ENCODE measurements at places on chromosomes 1 and 21.

DNA sequence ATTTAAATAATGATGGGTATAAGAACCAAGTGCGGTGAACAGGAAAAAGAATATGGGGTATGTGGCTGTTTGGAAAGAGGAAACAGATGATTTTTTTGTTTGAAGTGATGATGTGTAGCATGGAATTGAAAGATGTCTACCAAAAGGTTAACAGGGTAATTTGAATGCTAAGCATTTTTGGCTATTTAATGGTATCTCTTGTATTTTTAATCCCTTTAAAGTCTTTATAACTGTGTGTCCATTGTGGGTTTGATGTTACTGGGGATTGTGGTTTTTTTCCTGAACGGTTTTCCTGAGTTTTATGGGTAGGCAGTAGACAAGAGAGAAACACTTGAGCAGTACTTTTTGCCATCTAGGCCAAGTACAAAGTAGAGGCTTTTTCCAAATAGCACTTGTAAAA lies 63.2 kb downstream of the PRDM2 start:
- no peak for DNase-seq

DNA sequence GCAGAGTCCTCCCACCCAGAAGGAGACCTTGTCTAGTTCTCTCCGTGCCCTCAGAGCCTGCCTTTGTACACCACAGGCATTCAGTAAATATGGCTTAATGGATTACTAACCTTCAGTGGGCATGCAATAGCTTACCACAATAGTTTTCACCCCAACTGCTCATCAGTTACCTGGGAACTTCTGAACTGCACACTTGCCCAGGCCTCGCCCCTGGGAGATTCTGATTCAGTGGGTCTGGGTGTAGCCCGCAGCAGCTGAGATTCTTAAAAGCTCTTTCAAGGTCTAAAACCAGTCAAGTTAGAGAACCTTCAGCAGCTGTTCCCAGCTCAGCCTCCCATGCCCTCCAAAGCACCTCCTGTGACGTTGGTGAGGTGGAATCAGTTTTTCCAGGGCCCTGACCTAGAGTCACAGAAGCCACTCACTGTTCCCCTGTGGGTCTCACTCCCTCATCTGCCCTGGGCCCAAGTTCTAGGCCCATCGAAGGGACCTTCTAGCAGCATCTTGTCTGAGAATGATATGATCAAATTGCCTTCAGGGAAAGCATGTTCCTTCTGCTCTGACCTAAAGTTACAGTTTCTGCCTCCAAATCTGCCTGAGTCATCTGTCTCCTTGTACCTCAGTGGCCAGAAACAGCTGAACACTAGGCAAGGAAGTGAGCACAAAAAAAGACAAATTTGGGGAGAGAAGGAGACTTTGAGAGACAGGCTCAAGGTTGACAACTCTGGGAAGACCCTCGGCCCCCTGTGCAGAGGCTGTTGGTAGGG lies 10.8 kb downstream of the ASAP3 start:
- peak; percentile 56 for DNase-seq

DNA sequence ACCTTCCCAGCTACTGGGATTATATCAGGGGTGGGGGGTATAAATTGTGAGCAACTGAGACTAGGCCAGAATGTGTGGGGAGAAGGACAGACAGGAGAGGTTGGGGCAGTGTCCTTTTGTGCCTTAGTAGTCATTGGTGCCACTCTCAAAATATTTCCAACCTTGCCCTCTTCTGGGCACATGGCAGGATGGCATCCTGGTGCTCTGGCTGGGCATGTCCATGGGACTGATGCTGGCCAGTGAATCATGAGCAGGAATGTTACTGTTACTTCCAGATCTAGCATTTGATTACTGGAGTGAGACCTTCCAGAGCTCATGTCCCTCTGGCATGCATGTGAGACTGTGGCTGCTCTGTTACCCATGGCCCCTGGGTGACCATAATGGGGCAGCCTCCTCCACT lies 151.2 kb downstream of the MATN1 start:
- no peak for DNase-seq

GRCh38 chr1:98660940-98661543 lies 479 bp upstream of the SNX7 start:
- peak; percentile 38 for DNase-seq

DNA sequence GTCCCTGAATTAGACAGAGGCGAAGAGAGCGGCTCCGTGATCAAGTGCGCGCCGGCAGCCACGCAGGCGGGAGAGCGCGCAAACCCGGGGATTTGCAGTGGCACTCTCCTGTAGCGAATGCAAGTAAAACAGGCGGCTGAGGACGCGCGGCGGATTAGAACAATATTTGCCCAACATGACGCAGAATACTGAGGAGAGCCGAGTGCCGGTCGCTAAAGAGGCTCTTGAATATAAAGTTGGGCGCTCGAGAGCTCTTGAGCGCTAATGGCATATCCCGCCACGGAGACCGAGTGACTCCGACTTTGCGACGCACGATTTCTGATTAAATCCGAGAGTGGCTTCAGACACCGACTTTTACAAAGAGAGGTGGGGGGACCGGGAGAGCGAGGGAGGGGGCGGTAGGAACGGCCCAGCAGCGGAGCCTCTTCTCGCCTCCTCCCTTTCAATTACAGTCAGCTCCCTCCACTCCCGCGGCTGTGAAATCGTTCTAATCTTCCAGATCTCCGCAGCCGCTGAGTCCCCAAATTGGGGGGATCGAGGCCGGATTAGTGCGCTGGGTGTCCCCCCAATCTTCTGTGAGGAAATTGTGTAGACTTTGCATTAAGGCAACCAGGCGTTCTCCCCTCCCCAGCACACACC lies 2.3 kb downstream of the PAX7 start:
- DNase-seq: no peak

DNA sequence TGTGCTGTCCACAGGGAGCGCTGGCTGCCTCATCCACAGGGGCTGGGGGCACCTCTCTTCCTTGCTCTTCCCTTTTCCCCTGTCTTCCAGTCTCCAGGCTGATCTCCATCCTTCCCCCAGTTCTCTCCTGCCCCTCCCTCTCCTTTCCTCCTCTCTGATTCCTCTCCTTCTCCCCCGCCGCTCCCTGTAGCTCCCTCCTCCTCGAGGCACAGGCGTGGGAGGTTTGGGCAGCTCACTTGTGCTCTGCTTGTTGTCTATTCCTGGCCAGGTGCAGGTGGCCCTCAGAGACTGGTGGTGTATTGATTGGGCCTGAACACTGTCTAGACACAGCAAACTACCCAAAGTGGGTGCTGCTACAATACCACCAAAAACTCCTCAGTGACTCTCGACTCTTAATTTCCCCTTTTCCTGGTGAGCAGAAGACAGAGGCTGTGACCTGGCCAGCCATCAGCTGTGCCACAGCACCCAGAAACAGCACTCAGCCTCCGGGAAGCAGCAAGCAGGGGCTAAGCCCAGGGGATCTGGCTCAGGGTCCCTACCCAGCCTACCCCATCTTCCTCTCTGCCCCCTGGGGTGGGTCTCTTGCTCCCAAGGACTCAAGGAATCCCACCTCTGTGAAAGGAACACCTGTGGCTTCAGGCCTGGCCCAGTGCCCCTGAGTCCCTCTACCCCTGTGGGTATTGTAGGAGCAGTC lies 93.3 kb downstream of the DDX20 start:
- DNase-seq: no peak

DNA sequence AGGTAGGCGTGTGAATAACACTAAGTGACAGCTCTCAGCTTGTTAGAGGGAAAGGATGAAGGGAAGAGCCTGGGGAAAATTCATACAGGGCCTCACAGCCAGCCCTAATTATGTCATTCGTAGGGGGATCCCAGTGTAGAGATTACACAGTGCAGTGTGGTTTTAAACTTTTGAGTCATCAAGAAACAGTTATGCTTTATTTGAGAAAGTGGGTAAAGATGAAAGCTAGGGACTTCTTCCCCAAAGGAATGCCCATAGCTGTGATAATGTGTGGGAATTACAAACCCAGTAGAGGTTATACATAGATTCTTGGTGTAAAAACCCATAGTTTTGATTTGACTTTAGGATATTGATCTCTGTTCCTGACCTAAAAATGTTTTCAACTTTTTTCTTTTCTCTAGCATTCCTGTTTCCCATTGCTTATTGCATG lies 1.9 kb downstream of the TTF2 start:
- peak; percentile 70 for DNase-seq

DNA sequence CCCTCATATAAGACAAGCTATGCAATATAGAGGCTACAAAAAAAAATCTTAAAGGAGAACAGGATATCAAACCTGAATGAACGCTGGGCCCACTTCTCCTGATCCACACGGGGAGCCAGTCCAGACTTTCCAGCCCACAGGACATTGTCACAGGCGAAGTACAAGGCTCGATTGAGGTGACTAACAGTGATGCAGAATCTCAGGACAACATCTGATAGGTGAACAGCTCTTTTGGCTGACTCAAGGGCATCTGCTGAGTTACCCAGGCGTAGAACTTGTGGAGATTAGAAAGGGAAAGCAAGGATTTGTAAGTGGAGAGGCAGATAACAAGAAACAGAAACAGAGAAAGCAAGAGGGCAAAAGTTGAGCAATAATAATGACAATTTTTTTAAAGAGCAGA lies 1.8 kb downstream of the PEX11B start:
- no peak for DNase-seq

GRCh38 chr1:228090613-228091081 lies 8.1 kb downstream of the ARF1 start:
- DNase-seq: no peak

GRCh38 chr1:63906047-63906704 lies 132.4 kb downstream of the ROR1 start:
- DNase-seq: no peak

GRCh38 chr1:180976732-180977357 lies 45.8 kb downstream of the STX6 start:
- no peak for DNase-seq

- no peak for DNase-seq
Observed at GRCh38 chr1:67469431-67469830, 39.2 kb upstream of the SERBP1 start.

- DNase-seq: no peak
Observed at GRCh38 chr1:225561675-225562074, 91.2 kb downstream of the ENAH start.

All from fibroblast of the aortic adventitia (primary cell).